ENCODE measurements at places on chromosomes 3 and 15. TPM values are rescaled to one million over a fixed set of nuclear protein-coding genes. Genes with fewer than 3 reads are reported as not detected.

PLS1 gene
- total RNA-seq: 42.2 TPM

SYNM gene
- 3.5 TPM for total RNA-seq

LAMB2 gene
- total RNA-seq: 154 TPM

SOX14 gene
- total RNA-seq: 0.23 TPM

POU1F1 gene
- total RNA-seq: not detected

RBPMS2 gene
- 36.9 TPM for total RNA-seq

ZNF106 gene
- total RNA-seq: 46.5 TPM

GREM1 gene
- total RNA-seq: 0.12 TPM

ADCY5 gene
- 10.2 TPM for total RNA-seq

- no peak for DNase-seq
Observed at GRCh38 chr3:27792869-27793268, 70.7 kb upstream of the EOMES start.

DNA sequence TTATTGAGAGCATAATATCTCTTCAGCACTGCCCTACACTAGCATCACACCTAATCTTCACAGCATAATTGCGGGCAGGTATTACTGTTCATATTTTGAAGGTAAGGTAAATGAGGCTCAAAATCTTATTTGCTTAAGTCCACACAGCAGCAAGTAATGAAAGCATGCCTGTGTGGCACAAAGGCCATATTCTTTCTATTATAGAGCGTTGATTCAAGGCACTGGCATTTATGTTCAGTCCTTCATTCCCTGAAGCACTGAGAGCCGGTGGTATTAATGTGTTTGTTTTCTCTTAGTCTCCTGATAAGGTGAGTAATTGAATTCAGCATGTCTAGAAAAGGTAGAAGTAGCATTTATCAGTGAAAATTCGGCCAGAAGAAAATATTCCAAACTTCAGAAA, 231.2 kb downstream of the BBX start:
- no peak for DNase-seq

DNA sequence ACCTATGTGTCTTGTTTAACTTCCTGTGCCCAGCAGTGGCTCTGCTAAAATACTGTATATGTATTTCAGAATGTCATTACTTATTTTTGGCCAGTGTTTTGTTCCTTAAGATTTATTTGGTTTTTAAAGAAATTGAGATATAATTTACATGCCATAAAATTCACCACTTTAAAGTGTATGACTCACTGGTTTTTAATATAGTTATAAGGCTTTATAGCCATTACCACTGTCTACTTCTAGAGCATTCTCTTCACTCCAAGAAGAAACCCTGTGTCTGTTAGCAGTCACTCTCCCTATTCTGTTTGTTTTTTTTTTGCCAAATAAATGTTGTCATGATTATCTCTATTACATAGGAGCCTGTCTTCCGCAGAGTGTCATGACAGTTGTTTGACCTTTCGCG, 25.8 kb downstream of the PPM1L start:
- no peak for DNase-seq

- DNase-seq: no peak
Observed at GRCh38 chr3:142611206-142611605, 15.0 kb downstream of the PLS1 start.

- no peak for DNase-seq
Observed at GRCh38 chr3:98565843-98566242, 27.6 kb downstream of the CPOX start.

GRCh38 chr3:58487140-58487886, 4.6 kb upstream of the KCTD6 start:
- DNase-seq: no peak

DNA sequence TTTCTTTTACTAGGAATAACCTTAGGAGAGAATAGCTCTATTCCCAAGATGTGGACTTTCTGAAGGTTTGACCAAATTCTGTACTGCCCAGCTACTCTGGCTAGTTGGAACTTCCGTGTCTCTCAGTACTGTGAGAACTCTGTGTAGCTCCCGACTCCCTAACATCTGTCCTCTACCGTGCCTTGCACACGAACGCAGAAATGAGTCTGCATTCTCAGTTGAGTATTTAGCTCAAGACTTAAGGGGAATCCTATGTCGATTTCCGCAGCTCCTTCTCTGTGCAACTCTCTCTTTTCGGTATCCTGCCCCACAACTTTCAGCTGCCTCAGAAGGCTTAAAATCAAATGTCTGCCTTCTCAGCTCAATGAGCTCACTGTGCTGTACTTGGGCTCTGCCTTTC, 86.7 kb upstream of the EPHB3 start:
- DNase-seq: no peak

DNA sequence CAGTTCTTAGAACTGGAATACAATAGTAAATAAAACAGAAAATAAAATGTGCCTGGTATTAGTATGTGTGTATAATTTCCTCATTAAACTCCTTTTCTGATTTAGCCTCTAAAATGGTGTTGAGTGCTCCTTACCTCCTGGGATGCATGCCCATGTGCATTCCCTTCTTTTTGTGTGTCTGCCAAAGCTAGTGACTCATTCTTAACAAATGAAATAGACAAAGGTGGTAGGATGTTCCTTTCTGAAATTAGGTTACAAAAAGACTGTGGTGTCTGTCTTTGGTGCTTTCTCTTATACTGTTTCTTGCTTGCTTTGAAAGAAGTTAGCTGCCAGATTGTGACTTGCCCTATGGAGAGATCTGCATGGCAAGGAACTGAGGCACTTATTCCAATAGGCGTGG, 623.7 kb downstream of the GRM7 start:
- DNase-seq: no peak

- no peak for DNase-seq
Observed at GRCh38 chr15:65851981-65852380, 17.3 kb upstream of the RAB11A start.

DNA sequence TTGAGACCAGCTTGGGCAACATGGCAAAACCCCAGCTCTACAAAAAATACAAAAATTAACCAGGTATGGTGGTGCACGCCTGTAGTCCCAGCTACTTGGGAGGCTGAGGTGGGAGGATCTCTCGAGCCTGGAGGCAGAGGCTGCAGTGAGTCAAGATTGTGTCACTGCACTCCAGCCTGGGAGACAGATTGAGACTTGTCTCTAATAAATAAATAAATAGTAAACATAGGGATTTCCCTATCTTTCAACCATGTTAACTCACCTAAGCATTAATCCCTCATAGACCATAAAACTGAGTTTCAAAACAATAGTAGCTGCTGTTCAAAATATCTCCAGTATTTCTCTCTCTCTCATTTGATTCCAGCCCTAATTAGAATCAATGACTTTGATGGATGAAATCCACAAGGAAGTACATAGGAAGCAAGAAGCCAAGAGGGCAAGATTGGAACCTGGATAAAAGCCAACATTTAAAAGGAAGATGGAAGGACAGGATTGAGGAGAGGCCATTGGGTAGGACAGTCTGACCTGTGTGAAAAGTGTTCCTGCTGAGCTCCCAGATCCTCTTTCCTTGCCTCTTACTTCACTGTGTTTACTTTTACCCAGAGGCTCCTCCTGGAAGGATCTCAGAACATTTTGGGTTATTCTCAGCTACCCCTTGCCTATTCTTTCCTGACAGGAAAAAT, 12.4 kb upstream of the TTBK2 start:
- no peak for DNase-seq

- peak; percentile 72 for DNase-seq
Observed at GRCh38 chr3:142844339-142844977, 44.4 kb downstream of the PCOLCE2 start.

GRCh38 chr15:26126819-26127387, 263.8 kb upstream of the ATP10A start:
- DNase-seq: no peak

GRCh38 chr15:45347033-45347432, 31.3 kb downstream of the GATM start:
- no peak for DNase-seq

- no peak for DNase-seq
Observed at GRCh38 chr15:96849271-96849900, 518.9 kb downstream of the NR2F2 start.

DNA sequence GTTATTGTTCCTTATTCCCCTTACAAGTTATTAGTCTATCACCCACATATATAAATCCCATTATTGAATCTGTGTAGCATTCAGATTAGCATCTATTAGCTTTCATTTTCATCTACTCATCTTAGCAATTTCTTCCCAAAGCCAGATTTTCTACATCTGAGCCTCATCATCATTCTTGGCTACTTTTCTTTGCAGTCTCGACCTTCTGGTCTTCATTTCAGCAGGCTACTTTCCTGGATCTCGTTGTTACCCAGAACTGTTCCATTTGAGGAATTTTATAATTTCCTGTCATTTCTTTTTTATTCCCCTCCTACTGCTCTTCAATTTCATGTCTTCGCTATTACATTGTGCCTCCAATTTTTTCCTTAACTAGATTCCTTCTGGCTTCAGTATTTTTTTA, 51.8 kb downstream of the SPRED1 start:
- no peak for DNase-seq

DNA sequence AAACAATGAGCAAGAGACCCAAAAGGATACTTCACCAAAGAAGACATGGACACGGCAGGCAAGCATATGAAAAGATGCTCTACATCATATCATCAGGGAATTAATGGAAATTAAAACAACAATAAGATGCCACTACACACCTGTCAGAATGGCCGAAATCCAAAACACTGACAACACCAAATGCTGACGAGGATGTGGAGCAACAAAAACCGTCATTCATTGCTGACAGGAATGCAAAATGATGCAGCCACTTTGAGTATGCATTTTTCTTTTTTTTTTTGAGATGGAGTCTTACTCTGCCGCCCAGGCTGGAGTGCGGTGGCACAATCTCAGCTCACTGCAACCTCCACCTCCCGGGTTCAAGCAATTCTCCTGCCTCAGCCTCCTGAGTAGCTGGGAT, 19.0 kb downstream of the EDC3 start:
- no peak for DNase-seq

DNA sequence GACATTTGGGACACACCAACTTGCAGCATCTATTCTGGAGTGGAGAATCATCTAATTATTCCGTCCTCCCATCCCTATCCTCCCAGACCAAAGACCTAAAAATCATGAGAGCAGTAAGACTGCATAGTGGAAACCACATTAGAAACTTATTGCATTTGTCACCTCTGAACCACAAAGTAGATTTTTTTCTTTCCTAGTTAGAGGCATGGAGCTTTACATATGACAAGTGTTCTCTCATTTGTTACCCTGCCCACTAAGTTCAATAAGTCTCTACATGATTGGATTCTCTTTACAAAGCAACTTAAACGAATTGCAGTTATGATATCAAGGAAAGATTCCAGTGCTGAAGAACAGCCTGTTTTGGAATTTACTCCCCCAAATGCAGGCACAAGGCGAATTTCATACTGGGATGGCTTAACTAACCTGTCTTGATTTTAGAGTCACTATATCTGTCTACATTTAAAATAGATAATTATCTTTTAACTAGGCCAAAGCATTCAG, 42.3 kb upstream of the LRRFIP2 start:
- DNase-seq: no peak

- no peak for DNase-seq
Observed at GRCh38 chr3:130773366-130773765, 26.7 kb upstream of the PIK3R4 start.
